ENCODE measurements at places on chromosomes 5 and 9.

GRCh38 chr5:135304352-135305221 is 94.4 kb downstream of the MACROH2A1 start:
- DNase-seq = no peak

DNA sequence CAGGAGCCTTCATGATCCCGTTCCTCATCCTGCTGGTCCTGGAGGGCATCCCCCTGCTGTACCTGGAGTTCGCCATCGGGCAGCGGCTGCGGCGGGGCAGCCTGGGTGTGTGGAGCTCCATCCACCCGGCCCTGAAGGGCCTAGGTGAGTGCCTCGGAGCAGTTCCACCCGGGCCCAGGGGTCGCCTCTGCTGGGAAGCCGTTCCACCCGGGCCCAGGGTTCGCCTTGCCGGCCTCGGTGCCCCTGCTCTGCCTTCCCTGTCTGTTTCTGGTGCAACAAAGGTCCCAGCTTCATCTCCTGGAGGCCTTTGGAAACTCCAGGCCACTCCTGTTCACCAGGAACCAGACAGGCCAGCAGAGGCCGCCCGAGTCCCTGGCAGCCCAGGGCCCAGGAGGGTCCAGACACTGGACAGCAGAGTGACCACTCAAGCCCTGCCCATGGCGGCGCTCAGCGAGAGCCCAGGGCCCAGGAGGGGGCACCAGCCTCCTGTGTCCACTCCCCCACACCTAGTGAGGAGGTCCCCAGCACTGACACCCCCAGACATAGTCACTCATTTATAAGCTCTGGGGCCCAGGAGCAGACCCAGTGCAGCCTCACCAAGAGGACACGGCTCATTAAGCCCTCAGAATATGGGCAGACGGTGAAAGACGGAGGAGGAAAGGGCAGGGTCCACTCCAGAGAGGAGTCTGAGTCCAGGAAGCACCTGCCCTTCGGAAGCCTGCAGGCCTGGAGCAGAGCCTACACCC is 7.5 kb downstream of the SLC6A19 start:
- no peak for DNase-seq

- no peak for DNase-seq
These were observed 2.8 kb downstream of the NIPSNAP3A start for GRCh38 chr9:104750185-104750767.

- no peak for DNase-seq
These were observed 29.6 kb upstream of the PITX1 start for GRCh38 chr5:135063511-135064234.

- DNase-seq = no peak
These were observed 548.6 kb downstream of the KIF4B start for GRCh38 chr5:155562158-155562557.

DNA sequence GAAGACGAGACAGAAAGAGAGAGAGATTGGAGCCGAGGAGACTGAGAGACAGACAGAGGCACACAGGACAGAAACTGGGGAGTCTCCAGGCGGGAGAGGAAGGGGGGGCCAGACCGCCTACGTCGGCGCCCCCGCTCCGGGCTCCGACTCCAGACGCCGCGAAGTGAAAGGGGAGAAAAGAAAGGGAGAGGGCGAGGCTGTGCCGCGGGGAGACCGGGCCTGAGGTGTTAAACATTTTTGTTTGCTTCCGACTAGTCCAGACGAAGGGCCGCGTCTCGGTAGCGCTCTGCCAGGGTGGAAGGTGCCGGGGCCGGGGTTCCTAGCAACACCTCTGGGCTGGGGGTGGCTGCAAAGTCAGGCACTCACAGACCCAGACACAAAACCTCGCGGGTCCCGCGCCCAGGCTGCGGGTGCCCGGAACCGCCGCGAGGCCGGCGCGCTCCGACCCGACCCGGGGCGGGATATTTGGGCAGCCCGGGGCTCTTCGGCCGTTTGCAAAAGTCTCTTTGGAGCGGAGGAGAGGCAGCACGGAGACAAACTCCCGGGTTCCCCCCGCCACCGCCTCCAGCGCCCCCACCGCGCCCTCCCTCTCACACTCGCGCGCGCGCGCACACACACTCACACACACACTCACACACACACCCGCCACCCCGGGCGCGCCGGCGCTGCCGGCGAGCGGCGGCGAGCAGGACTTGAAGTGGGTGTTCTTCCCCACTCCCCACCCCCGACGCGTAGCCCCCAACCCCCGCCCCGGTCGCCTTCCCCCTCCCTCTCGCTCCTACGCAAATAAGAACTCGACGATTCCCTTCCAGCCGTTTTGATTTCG is 626 bp upstream of the FST start:
- peak; percentile 27 for DNase-seq

- DNase-seq = no peak
These were observed 27.5 kb downstream of the B4GALT1 start for GRCh38 chr9:33139421-33140228.

DNA sequence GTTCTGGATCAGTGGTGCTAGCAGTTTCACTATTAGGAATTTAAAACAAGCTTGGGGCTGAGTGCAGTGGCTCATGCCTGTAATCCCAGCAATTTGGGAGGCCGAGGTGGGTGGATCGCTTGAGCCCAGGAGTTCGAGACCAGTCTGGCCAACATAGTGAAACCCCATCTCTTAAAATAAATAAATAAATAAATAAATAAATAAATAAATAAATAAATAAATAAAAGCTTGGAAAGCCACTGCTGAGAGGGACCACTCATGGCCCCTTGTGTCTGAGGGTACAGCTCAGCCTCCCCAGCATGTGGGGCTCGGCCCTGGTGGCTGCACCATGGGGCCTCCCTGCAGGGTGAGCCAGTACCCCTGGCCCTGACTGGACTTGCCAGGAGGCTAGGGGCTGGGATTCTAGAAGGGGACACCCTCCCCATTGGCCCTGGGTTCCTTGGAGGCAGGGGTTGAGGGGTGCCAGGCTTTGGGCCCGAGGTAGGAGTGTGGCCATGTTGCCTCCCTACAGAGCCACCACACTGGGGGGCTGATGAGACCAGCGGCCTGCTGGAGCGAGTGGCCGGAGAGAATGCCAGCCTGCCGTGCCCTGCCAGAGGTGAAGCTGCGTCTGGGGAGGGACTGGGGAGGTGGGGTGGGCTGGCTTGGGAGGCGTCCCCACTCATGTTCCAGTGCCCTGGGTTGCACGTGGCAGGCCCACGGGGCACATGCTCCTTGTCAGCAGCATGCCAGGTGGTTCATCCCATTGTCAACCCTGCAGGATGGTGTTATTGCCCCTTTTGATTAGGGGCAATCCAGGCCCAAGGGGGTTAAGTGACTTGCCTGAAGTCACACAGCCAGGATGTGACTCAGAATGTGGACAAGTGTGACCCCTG is 76.5 kb downstream of the HMCN2 start:
- DNase-seq = no peak

GRCh38 chr9:78567693-78568092 is 270.8 kb downstream of the PSAT1 start:
- no peak for DNase-seq

GRCh38 chr5:93677359-93677891 is 64.0 kb downstream of the POU5F2 start:
- DNase-seq = no peak

- DNase-seq = peak; percentile 23
These were observed 4.9 kb downstream of the AK6 start for GRCh38 chr5:69364414-69364813.

DNA sequence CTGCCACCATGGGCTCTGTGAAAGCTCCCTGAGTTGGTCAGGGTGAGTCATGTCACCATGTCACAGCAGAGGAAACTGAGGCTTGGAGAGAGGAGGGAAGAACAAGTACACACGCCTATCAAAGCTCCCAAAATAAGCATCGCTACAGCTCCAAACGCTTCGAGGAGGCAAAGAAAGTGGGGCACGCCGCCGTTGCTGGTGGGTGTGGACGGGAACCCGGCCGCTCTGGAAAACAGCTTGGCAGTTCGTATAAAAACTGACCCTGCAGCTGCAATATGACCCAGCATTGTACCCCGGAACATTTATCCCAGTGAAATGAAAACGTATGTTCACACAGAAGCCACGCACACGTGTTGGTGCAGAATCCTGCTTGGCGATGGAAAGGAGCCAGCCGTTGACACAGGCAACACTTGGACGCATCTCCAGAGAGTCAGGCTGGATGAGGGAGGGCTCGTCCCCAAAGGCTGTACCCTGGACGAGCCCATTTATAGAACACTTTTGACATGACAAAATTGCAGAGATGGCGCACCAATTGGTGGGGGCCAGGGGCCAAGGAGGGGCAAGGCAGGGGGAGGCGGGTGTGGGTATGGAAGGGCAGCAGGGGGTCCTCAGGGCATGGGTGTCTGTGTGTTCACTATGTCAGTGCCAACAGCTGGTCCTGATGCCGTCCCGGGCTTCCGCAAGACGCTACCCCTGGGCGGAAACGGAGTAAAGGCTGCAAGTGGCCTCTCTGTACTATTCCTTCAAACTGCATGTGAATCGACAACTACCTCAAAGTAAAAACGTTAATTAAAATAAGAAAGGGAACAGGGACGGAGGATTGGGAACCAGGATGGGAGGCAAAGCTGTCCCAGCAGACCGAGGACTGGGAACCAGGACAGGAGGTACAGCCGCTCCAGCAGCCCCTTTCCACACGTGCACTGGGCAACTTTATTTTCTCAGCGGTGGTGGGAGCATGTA is 173.0 kb downstream of the OLFM1 start:
- no peak for DNase-seq

GRCh38 chr9:136115641-136116359 is 2.9 kb downstream of the TMEM250 start:
- no peak for DNase-seq

- DNase-seq = no peak
These were observed 609.1 kb upstream of the GRAMD2B start for GRCh38 chr5:125814119-125814518.

DNA sequence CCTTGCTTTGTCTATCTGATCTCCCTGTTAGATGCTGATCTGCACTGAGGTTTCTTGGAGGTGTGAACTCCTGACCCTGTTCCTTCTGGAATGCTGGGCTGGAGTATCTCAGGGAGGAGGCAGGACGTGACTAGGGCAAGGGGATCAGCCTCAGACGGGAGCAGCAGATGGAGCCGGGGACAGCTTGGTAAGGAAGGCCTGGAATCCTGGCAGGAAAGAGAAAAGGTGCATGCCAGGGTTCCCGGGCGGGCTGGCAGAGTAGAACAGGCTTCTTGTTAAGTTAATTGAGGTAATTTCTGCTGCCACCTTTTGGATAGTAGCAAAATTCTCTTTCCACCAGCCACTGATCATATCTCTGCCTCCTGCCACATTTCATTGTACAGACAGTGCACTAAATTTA is 180.9 kb downstream of the ZNF462 start:
- DNase-seq = no peak

DNA sequence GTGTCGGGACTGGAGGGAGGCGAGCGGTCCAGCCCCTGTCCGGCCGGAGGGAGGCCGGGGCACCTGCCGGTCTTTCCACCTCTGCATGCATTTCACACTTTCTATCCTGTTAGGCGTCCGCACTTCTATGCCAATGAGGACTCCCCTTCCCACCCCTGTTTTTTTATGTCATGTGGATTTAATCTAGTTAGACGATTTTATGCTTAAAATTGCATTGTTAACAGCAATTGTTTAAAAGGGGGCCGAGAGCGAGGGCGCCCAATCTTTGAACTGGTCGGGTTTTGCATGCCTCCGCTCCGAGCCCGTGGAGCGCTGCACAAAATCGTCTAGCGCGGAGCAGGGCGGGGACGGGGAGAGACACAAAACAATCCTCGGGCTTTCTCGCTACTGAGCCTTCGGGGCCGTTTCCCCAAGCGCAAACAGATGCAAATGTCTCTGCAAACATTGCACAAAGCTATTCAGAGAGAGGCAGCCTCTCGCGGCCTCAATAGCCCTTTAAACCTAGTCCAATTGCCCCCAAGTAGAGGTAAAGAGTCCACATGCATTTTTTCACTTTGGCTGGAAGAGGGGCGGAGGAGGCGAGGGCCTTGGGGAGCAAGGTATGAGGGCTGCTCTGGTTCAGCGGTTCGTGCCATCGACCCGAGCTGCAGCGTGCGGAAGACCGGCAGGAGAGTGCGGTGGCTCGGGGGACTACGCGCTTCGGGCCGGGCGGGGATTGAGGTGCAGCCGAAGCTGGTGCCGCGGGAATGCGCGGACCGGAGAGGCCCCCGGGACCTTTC is 37.5 kb upstream of the TIFAB start:
- DNase-seq = no peak

All from CD4-positive, alpha-beta T cell treated with Interleukin-12 subunit alpha and Interleukin-12 subunit beta, for 1 hour (primary cell).